ENCODE measurements at places on chromosomes 2 and 18.

GRCh38 chr2:206488053-206488452 is 44.7 kb downstream of the ADAM23 start:
- DNase-seq = no peak

DNA sequence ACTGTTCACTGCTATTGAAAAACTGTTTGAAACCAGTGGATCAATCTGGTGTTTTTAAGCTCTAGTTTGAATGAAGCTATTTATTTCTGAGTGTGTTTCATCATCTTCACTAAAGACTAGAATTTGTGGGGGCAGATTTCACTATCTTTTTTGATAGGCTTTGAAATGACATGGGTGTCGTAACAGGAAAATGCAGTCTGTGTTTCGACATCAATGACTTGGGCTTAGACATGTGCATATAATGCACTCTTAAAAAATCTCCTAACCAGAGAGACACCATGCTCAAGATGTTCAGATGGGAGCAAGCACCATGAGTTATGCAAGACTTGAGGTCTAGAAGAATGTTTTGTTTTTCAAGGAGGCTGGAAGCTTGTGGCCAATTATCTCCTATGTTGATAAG is 221.6 kb downstream of the GPD2 start:
- DNase-seq = no peak

DNA sequence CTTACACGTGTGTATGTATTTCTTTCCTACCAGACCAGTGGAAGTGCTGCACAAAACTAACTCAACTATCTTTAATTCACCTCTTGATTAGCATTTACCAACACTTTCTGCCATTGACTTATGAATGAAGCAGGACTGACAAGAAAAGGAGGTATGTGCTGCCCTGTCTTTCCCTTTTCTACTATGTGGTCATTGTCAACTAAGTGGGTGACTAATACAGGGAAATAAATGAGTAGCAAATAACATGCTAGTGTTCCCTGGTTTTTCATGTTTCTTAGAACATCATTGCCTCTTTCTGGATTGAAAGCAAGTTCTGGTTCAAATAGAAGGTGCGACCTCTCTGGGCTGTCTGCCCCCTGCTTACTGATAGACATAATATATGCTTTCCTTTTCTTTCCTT is 58.0 kb downstream of the LINC00305 start:
- no peak for DNase-seq

DNA sequence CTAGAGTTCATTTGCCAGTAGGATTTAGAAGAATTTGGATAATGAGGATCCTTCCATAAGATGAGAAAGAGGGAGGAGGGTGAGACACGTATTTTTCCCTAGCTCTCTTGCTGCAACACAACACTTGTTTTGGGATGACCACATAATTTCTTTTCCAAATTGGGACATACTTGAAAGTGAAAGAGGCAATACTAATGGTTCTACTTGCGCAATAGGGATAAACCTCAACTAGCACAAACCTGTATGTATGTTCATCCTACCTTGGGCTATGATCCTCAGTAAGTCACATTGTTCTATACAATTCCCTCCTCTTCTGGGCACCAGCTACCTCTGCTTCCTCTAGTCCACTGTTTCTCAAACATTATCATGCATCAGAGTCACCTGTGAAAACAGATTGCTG is 1208.8 kb upstream of the LRRTM1 start:
- no peak for DNase-seq

GRCh38 chr2:237636578-237636977 is 9.2 kb downstream of the LRRFIP1 start:
- DNase-seq = no peak

GRCh38 chr2:153819501-153819900 is 52.2 kb upstream of the GALNT13 start:
- DNase-seq = peak; percentile 1

DNA sequence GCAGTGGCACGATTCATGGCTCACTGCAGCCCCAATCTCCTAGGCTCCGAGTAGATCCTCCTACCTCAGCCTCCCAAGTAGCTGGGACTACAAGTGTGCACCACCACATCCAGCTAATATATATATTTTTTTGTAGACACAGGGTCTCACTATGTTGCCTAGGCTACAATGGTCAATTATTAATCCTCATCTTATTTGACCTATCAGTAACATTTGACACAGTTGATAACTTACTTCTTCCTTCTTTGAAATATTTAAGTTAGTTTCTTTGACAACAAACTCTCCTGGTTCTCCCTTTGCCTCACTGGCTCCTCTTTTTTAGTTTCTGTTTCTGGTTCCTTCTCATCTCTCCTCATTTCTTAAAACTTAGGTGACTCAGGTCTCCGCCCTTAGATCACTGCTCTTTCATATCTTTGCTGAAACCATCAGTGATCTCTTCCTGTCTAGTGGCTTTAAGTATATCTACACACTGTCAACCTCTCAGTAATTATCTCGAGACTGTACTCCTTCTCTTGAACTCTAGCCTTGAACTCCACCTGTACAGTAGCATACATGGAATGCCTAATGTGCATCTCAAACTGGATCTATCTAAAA is 11.5 kb downstream of the PGAP1 start:
- DNase-seq = no peak

DNA sequence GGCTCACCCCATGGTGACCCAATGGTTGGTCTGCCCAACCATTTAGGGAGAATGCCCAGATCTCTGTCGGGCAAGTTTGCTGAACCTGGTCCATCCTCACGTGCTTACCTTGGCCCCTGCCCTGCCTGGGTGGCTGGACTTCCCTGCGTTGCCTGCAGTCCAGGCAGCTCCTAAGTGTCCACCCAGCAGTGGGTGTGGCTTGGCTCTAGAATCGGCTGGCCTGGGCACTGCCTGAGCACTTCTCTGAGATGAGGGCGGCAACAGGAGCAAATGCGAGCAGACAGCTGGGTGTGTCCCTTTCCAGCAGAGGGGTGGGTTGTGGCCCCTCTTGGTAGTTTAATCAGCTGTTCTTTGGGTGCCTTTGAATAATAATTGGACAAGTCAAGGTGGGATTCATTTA is 11.3 kb downstream of the PCARE start:
- DNase-seq = no peak

DNA sequence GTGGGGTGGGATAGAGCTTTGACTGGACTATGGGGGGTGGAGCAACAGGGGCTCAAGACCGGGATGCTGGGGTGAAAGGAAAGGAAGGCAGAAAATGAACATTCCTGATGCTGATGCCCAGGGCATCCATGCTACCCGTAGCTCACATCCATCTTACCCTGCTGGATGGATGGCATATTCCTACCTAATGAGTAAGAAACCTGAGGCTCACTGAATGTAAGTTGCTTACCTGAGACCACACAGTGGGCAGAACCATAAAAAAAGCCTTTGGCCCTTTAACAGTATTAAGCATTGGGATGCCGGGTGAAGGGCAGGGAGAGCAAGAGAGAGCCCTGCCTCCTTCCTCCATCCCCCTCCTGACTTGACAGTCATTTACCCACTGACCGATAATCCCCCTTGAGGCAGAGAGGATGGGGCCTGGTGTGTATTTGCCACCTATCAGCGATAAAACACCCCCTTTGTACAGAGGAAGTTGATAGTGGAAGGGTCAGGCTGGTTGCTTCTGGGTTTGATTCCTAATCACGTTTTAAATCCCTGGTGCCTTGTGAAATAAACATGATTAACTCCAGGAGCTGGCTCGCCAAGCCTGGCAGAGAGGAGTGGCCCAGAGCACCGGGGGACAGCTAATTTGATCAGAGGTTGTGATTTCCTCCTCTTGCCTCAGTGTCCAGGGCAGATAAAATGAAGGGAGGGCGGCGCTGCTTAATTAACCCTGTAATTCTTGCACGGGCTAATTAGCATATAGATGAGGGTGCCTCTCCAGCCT is 105.9 kb upstream of the HS6ST1 start:
- DNase-seq = no peak

DNA sequence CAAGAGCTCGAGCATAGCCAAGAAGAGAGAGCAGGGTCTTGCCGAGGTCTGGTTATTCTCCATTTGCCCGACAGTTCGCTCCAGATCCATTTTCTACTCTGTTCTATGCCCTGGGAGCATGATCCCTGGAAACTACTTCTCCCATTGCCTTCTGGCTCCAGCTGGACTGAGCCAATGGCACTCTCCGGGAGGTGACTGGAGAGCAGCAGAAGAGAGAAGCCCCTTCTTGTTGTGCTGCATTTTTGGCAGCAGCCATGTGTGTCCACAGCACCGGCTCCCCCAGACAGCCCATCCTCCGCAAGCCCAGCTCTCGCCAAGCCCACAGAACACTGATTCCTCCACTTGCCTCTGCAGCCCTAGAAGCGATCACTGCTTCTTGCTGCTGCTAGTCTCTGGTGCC is 345.5 kb downstream of the TNS1 start:
- no peak for DNase-seq

- no peak for DNase-seq
These were observed 171.1 kb upstream of the MC4R start for GRCh38 chr18:60543646-60544045.

- DNase-seq = no peak
These were observed 191.0 kb upstream of the CCDC150 start for GRCh38 chr2:196448407-196449079.

- DNase-seq = no peak
These were observed 565 bp downstream of the SP140 start for GRCh38 chr2:230226051-230226551.

- peak; percentile 7 for DNase-seq
These were observed 891 bp upstream of the KHK start for GRCh38 chr2:27085673-27086089.

GRCh38 chr2:199130501-199130900 is 327.2 kb downstream of the SATB2 start:
- DNase-seq = no peak

GRCh38 chr2:8115966-8116365 is 565.9 kb upstream of the ID2 start:
- DNase-seq = peak; percentile 77

DNA sequence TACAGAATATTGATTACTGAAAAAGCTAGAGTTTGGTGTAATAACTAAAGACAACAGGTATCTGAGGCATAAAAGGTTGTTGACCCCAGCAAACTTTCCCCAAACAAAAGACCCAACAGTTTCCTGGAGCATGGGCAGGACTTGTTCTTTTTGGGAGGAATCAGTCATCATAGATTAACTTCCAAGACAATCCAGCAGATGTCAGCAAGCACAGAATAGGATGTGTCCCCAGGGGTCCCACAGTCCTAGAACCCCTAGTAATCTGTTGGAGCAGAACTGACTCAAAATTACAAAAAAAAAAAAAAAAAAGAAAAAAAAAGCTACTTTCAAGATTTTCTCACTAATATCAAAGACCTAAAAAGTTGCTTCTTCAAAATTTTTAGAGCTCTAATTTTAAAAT is 564.7 kb upstream of the SLC39A10 start:
- no peak for DNase-seq

DNA sequence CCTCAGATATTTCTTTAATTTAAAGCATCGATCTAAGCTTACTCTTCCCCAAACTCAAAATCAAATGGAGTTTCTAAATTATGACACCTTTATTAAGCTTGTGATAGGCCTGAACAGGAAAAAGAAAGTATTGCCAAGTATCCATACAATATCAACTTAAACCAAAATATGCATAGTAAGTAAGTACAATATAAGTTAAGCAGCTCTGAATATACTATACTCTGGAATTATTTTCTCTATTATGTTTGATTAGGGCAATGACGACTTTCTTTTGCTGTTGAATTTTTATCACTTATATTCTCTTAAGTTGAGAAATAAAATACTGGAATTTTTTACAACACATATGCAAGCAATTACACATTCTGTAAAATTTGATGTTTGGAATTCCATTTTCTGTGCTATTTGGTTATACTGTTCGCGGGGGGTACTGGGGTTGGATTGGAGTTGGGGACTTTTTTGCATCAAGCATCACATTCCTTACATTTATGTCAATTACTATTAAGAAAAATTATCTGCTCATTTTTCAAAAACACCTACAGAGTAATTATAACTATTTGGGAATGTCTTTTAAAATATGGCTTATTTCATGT is 2.2 kb downstream of the COL5A2 start:
- DNase-seq = no peak

- DNase-seq = no peak
These were observed 87.4 kb downstream of the MDH1 start for GRCh38 chr2:63676135-63676534.

GRCh38 chr18:22088029-22088428 is 81.4 kb upstream of the GATA6 start:
- DNase-seq = no peak

- DNase-seq = no peak
These were observed 29.0 kb downstream of the PTPRM start for GRCh38 chr18:7596147-7596546.

- no peak for DNase-seq
These were observed 247.1 kb downstream of the OSR1 start for GRCh38 chr2:19111354-19111753.

GRCh38 chr2:172861098-172861497 is 125.5 kb downstream of the RAPGEF4 start:
- DNase-seq = no peak

Measured in COR-L47 (cell line).